CD4-positive, alpha-beta T cell treated with Interleukin-21 for 1 hour (primary cell): ENCODE measurements at places on chromosomes 4 and X.

- DNase-seq = no peak
Measured at GRCh38 chrX:65685112-65685511, 17.7 kb downstream of the MSN start.

DNA sequence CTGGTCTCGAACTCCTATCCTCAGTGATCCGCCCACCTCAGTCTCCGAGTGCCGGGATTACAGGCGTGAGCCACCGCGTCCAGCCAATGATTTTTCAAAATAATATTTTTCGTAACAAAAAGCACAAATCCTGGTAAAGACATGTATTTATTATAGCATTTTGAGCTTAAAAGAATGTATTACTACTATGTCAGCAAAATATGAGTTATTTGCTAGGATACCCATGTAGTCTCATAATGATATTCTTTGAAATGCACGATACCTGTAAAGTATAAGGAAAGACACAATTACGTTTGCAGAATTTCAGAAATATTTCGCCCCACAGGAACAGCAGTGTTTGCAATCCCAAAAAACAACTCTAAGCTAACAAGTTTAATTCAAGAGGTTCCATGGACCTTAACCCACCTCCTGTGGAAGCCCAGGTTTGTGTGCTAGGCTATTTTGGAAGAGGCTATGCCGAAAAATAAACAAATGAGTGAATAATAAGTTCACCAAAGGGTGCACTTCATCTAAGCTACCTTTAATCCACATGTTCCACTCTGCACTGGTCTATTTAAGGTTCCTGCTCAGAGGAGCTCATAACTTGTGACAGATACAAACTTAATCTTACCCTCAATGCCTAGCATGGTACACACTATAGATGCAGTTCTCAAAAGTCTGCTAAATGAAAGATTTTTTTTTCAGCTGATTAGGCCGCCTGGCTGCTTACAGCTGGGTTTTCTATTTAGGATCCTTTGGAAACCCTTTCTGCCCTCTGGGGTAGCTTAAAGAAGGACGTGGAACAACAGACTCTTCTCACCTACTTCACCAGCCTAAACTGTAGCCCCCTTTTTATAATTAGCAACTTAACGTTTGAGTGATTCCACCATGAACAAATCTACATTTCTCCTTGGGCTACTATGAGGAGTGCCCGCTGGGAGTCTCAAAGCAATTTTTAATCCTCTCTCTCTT, 5.0 kb downstream of the FRYL start:
- no peak for DNase-seq

DNA sequence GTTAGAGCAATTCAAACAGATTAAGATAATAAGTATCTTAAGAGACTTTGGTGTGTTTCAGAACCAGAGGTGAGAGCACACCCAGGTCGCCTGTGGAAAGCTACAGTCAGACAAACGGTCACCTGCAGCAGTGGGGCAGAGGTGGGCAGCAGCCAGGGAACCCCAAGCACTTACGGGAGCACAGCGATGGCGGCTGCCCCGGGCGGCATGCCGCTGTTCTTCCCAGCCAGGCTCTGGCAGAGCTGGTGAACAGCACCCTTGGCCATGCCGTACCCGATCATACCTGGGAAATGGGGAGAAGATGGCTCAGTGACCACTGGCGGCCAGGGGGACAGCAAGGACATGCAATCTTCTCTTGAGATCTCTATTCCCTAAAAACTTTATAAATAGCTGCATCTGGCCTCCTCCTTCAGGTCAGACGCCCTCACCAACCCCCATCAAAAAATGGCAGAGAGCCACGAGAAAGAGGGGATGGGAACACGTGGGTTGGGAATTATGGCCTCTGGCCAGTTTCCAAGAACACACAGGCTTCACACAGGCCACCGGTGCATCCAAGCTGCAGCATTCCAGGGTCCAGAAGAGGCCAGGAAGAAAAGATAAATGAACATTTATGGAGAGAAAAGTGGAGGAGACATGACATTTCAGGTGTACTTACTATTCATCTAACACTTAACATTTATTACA, 19.7 kb downstream of the QDPR start:
- DNase-seq = no peak

- DNase-seq = no peak
Measured at GRCh38 chr4:2725380-2725779, 30.8 kb downstream of the TNIP2 start.

DNA sequence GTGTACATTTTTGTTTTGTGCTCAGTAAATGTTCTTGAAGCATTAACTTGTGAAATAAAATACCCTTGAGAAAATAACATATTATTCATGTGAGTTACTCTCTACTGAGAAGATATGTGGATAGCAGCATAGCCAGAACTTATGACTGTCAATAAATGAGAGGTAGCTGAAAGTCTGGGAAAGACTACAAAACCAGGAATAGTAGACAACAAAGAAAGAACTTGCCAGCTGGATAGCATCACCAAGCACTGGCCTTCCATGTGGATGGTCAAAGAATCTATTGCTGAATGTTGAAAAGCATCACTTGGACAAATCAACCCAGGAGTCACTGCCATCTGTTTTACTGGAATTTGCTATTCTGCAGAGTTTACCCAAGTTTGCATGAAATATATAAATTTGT, 650.0 kb upstream of the HTR2C start:
- no peak for DNase-seq

DNA sequence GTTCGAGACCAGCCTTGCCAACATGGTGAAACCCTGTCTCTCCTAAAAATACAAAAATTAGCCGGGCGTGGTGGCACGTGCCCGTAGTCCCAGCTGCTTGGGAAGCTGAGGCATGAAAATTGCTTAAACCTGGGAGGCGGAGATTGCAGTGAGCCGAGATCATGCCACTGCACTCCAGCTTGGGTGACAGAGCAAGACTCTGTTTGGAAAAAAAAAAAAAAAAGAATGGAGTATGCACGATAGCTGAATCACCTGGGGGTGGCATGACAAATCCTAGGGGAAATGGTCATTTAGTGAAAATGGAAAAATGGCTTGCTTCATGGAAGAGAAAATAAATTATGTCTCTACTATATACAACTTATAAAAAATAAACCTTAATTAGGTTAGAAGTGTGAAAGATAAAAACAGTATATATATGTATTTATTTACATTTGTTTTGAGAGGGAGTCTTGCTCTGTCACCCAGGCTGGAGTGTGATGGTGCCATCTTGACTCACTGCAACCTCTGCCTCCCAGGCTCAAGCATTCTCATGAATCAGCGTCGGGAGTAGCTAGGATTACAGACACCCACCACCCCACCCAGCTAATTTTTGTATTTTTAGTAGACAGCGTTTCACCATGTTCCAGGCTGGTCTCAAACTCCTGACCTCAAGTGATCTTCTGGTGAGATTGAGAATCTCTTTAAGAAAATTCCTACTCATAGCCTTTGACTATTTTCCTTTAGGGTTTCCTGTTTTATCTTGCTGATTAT, 19.3 kb upstream of the ING2 start:
- no peak for DNase-seq

GRCh38 chrX:48589482-48590162, 7.7 kb upstream of the WDR13 start:
- DNase-seq = no peak

DNA sequence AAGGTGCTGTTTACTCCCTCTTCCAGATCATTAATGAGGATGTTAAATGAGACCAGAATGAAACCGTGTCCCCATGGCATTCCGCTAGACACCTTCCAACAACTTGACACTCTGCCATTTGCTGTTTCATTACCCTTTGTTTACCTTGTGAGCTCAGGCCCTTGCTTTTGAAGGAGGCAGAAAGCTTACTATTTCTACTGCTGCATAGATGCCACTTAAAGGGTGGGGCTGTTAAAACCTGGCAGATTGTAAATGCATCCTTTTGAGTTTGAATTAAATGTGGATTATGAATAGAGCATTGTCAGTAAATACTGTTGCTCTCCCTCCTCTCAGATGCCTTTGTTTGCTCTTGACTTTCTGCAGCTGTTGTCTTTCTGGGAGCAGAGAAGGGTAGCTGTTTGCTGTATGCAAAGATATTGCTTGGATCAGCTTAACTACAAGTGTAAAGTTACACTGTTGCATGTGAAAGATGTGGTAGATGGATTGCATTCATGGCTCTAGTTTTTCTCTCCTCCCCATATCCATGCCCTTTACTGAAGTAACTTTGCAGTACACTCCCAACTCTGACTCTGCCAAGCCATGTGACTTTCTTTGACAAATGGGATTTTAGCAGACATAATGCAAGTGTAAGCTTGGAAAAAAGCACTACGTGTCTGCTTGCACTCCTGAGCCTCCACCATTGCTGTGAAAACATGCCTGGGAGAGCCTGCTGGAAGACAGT, 75.0 kb upstream of the DHX15 start:
- no peak for DNase-seq

DNA sequence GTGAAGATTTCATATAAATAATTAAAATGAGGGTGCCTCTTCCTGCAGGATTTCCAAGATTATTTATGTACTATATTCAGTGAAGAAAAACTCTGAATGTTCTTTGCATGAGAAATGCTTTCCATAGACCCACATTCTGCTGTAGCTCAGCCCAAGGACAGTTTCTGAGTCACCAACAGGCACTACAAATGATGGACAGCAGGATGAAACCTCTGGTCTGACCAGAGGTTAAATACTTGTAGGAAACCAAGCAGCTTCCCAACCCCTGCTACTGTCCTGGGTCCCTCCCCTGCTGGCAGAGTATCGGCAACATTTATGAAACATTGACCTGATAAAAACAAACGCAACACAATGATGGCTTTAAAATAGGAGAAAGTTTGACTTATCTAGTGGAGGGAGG, 73.1 kb downstream of the CXXC4 start:
- DNase-seq = no peak

DNA sequence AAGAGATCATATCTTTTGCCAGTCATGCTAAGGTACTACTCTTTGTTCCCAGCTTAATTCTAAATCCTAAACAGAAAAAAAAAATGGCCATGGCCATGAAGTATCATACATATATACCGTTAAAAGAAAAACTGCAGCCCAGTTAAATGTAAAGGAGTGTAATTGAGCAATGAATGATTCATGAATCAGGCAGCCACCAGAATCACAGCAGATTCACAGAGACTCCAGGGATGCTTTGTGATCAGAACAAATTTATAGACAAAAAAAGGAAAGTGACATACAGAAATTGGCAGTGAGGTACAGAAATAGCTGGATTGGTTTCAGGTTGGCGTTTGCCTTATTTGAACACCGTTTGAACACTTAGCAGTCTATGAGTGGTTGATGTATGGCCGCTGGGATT, 42.1 kb upstream of the PDGFC start:
- DNase-seq = no peak

- DNase-seq = no peak
Measured at GRCh38 chr4:41346306-41347061, 89.8 kb downstream of the UCHL1 start.

DNA sequence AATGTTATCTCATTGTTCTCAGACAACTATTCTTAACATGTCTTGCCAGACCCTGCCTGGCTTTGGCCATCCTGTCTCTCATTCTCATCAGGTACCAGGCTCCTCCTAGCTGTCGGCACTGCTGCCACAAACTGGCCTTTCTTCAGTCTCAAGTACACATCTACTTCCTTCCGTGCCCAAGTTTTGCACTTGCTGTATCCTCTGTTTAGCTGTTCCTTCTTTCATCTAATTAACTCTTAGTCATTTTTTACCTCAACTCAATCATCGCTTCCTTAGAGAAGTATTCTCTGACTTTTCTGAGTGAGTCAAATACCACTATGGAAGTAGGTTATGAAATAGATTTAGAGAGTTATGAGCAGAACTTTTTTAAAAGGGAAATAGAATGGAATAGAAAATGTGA, 19.7 kb downstream of the CXCL3 start:
- DNase-seq = no peak

- no peak for DNase-seq
Measured at GRCh38 chrX:88908056-88908455, 161.0 kb downstream of the CPXCR1 start.

DNA sequence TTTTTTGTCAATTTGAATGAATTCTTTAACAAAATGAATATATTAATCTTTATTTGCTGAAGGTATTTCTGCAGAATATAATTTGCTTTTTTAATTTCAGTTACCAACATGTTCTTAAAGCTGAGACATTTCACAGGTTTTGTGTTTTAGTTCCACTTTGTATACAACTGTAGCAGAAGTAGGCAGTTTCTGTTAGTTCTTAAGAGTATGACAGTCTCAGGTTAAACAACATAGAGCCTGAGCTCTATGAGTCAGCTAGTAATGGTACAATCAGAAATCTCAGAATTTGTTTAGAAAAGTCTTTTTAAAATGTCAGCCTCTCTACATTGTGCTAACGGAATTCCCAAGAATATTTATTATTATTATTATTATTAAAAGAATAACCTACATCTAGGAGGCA, 50.4 kb downstream of the GSTCD start:
- no peak for DNase-seq

- no peak for DNase-seq
Measured at GRCh38 chrX:114650351-114650750, 66.5 kb downstream of the HTR2C start.

GRCh38 chr4:139734201-139734874, 68.7 kb downstream of the MGST2 start:
- no peak for DNase-seq

- no peak for DNase-seq
Measured at GRCh38 chrX:30875957-30876356, 13.1 kb downstream of the TAB3 start.

DNA sequence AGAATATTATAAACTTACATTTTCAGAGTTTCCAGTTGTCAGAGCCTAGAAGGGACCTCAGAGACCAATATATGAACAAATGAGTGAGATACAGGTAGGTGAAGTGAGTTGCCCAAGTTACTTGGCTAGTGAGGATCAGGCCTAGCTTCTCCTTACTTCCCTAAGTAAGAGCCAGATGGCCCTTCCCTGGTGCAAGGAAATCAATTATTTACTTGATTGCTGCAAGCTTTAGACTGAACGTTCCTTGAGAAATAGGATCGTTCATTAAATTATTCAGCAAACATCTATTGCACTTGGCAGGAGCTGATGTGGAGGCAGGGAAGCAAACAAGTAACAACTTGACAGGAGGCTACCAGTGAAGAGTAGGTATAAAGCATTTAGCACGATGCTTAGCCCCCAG, 117.8 kb downstream of the EFHC2 start:
- DNase-seq = no peak

DNA sequence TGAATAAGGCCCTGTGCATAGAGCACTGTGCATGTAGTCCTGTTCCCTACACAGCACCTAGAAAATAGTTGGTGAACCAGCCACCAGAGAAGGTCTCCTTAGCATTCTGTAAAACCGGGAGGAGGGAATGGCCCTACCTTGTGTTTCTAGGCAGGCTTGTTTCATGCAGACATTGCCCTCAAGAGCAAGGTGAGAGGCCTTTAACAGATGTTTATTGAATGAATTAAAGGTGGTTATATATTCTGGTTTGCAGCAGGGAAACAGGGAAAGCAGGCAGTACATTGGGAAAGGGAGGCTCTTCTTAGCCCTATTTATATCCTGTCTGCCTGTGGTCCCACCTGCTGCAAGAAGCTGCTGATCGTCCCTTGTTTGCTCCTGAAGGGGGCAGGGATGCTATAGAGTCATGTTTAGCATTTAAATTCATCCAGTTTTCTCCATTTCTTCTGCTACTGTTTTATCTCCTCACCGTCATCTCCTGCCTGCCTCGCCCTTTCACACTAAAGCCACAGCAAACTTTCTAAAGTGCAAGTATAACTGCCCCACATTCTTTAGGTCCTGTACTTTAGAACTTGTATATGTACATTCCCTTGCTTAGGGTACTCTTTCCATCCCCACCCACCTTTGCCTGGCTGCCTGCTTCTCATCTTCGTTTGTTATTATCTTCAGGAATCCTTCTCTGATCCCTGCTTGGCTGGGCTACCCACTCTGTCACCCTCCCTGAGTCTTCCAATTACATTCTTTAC, 60.3 kb downstream of the EGF start:
- DNase-seq = no peak
